ENCODE measurements at places on chromosomes 1 and 21.
A peak's percentile ranks its signal among the peaks of the same experiment; 100 is the strongest.

DNA sequence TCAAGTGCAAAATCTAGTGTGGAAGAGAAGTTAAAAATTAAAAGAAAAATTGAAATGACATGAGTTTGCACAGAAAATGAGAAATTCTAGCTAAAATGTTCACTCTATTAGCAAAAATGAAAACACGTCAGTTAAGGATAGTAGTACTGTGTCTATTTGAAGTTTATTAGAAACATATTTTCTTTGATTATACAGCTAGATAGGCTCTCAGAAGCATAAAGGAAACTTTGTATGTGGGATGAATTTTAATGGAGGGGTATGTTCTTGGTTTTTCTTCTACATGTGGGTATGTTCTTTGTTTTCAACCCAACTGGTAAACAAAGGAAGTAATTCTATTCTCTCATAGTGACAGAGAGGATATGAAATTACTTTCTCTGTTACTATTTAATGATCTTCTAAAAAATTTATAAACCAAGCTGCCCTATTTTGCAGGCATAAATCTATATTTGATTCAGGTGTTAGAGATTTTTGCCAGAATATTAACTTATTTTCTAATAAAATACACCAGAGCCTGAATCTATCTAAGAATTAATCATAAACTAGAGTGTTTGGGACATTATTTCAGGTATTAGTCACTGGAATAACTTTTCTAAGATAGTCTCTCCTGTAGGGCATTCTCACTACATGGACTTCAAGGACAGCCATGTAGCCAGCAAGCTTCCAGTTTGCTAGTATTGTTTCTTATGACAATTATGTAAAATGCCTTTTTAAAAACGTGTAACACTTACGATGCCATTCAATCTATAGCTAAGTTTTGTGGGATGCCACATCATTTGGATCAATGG is 15.8 kb downstream of the GPSM2 start:
- no peak for DNase-seq

GRCh38 chr1:7281821-7282220 is 489.3 kb upstream of the VAMP3 start:
- no peak for DNase-seq

GRCh38 chr1:36658838-36659237 is 176.1 kb upstream of the CSF3R start:
- no peak for DNase-seq

DNA sequence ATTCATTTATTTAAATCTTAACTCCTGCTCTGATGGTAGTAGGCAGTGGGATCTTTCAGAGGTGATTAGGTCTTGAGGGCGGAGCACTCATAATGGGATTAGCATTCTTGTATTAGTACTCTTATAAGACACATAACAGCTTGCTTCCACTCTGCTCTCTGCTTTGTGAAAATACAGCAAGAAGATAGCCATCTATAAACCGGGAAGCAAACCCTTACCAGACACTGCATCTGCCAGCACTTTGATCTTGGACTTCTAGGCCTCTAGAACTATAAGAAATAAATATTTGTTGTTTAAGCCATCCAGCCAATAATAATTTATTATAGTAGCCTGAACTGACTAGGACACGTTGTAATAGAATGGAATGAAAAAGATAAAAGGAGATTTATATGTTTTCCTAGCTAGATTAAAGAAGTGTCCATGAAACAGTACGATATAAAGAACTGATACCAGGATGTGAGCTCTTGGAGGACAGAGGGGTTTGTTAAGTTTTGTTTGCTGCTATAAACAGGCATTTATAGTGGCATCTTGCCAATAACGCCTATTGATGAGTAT is 869.9 kb downstream of the MRPL39 start:
- no peak for DNase-seq

GRCh38 chr1:215421744-215422143 is 145.4 kb upstream of the KCTD3 start:
- no peak for DNase-seq

- DNase-seq: no peak
Observed at GRCh38 chr1:58869638-58870297, 85.9 kb upstream of the JUN start.

DNA sequence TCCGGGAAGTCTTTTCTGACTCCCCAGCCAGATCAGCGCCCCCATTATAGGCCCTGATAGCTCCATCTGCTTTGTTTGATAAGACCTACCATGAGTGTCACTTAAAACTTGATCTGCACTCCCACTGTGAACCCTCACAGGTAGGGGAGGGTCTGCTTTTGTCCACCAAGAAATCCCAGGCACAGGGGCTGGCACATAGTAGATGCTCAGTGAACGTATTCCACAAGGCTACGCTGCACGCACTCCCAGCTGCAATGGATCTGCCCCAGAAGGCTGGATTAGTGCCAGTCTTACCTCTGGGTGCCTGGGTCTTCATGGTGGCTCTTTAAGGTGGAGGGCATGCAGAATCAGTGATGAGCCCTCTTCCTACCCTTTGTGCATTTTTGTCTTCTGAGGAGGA is 447.1 kb downstream of the PTPRU start:
- DNase-seq: no peak

DNA sequence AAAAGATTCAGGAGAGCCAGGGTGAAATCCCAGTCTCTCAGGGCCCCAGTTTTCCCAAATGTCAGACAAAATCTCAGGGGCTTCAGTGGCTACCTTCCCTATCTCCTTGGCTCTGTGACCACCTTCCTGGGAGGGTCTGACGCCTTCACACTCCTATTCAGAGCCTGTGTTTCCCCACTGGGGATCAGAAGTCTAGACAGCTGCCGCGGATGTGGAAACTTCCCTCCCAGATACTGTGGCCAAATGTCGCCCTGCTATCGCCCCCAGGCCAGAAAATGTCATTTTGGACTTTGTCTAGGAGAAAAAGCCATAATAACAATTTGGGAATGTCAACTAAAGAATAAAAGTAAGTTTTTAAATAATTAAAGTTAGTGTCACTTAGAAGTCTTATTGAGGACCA is 15.9 kb downstream of the A3GALT2 start:
- DNase-seq: no peak

DNA sequence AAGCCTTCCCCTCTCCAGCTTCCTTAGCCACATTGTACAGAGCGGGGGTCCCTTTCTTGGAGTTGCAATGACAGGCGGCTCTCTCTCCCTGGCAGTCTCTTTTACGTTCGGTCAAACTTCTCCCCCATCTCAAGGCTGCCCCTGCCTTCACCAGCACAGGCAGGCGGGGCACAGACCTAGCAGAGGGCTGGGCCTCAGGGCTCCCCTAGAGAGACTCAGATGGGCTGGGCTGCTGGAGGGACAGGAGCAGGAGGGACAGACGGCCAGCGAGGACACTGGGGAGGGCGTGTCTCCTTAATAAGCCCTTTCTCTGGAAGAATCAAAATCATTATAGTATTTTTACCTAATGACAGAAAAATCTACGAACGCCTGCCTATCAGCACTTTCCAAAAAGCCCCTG is 79.6 kb downstream of the CASZ1 start:
- DNase-seq: no peak

- no peak for DNase-seq
Observed at GRCh38 chr1:201530741-201531531, 8.0 kb upstream of the NAV1 start.

DNA sequence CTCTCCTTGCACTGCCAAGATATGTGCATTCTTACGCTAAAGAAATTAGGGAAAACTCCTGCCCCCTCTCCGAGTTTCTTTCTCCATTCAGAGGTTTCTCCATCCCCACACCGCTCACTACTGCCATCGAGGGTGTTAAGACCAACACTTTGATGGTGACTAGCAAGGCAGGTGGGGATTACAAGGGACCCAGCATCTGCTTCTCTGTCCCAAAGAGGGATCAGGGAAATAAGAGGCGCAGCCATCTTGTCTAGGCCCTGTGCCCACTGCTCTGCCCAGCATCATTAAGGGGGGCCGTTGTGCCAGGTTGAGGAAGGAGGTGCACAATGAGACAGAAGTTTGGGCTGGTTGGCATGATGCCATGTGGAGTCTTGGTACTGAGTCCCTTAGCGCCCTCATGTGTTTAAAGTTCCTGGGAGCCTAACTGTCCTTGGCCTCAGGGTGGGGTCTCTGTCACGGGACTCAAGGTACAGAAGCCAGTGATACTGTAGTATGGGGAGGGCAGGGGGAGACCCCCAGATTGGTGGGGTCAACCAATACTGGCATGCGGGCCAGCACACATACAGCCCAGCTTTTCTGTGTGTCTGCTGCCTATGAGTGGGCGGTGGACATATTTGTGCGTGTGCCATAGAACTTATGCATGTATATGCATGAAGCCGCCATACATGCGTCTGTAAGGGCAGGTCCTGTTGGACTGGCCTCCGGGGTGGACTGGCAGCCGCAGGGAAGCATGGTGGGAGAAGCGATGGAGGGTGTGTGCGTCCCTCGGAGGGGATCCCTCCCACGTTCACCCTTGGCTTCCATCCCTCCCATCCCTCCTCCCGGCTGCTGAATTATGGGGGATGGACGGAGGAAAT is 5.5 kb downstream of the EFNA3 start:
- peak; percentile 75 for DNase-seq

- DNase-seq: no peak
Observed at GRCh38 chr21:30233228-30234020, 17.5 kb upstream of the CLDN8 start.

All from CD4-positive, alpha-beta T cell (primary cell).